ENCODE measurements at places on chromosomes 2 and 18.

- DNase-seq: no peak
These were observed 1.8 kb upstream of the ABCA12 start for GRCh38 chr2:215140166-215140707.

- DNase-seq: no peak
These were observed 539.2 kb downstream of the SLC4A3 start for GRCh38 chr2:220166616-220167015.

GRCh38 chr18:69071680-69072079 is 273.8 kb downstream of the CCDC102B start:
- no peak for DNase-seq

DNA sequence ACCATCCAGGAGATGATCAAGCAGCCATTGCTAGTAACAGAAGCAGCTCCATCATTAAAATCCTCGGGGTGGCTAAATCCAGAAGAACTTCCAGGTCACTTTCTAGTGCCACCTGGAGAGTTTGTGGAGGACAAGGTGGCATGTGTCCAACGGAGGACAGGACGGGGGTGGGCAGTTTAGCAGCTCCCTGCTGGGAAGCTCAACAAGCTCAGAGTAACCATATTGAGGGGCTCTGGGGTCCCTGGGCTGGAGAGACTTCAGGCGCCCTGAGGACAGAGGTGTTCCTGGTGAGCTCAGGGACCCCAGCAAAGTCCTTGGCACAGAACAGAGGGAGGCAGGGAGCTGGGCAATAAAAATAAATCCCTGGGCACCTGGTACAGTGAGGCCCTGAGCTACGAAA is 140.0 kb upstream of the FHL2 start:
- DNase-seq: no peak

- no peak for DNase-seq
These were observed 96.2 kb downstream of the TPO start for GRCh38 chr2:1509271-1510065.

GRCh38 chr2:16429431-16430145 is 236.0 kb downstream of the CYRIA start:
- DNase-seq: no peak

DNA sequence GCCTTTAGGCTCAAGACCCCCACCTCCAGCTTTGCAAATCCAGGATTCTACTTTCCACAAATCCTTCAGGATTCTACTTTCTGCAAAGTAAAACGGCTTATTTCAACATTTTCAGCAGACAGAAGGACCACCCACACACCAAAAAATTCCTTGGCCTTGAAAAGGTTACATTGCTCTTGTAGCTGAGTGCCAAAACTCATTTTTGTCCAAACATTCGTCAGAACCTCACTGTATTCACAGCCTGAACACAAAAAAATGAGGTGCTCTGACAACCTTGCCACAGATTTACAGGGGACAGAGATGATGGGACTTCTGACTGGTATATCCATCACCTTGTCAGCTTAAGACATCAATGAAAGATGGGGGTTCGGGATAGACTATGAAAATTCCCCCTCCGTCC is 63.0 kb upstream of the COX7A2L start:
- no peak for DNase-seq

DNA sequence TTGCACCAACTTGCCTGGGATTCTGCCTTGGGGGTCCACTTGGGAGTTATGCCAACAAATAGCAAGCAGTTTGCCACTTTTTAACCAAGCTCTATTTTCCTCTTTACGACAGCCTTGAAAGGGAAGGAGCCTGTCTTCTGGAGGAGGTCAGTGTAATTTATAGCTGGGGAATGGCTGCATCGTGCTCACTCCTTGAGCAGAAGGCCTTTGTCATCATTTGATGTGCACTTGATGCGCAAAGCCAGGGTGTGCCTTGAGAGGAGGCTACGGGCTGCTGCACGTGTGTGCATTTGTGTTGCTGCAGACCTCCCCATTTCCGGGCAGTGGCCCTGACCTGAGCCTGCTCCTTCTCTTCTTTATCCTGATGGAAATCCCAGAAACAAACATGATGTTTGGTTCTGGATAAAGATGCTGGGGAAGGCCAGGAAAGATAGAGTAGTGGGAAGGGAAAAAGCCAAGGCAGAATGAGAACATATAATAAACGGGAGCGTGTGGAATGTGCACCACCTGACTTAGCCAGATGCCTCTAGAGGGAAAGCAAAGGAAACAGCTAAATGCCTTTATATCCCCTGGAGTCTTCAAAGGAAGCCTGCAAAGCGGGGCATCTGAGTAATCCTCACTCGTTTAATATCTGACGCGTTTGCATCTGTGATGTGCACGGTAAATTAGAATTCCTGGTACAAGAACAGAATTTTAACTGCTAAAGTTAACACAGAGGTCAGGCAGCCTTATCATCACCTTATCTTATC is 68.3 kb upstream of the ZNF521 start:
- DNase-seq: no peak

DNA sequence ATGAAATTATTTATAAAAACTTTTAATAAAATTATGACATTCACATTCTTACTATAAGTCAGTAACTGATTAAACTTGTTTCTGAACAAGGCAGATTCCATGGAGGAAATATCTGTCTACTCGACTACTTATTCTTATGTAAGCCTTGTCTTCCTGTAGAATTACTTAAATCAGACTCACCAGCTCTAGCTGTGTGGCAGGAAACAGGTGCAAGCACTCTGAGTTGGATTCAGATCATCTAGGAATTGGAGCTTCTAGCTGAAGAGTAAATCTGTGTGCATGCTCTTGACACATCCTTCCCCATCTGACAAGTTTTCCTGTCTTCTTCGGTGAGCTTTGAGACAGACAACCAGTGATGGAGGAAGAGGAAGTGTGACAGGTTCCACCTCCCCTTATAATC is 284.7 kb downstream of the TRIB2 start:
- DNase-seq: no peak

DNA sequence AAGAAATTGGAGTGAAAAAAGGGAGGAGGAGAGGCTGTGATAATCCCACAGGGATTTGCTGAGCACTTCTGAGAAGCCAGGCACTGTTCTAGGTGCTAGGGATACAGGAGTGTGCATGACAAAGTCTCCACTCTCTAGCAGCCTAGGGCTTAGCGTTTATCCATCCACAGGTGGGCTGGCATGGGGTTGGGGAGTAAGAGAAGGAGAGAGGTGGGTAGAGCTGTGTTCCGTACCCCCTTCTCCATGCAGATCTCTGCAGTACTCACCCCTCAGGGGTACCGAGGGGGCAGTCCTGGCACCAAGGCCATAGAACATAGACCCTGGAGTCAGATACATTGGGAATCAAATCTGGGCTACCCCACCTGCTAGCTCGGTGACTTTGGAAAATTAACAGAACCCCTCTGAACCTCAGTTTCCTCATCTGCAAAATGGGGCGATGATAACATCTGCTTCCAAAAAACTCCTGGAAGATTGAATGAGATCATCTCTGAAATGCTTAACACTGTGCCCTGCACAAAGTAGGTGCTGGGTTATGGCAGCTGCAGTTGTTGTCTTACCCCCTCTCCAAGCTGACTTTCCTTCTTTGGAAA is 18.6 kb downstream of the FOSL2 start:
- DNase-seq: no peak

DNA sequence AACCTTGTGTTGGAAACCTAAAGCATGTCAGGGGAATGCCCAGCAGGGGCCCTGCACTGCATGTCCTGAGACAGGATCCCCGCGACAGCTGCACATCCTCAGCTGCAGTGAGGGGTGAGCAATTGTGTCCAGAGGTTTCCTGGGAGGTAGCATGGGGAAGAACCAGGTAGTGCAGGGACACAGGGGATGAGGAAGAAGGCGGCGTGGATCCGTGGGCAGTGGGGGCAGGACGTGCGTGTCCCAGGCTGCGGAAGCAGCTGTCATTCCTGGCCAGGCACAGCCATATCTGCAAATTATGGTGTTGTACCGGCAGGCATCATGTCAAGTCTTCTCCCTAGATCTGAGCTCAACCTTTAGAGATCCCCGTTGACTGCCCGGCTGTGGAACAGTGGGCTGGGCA is 238.2 kb upstream of the MYT1L start:
- no peak for DNase-seq

DNA sequence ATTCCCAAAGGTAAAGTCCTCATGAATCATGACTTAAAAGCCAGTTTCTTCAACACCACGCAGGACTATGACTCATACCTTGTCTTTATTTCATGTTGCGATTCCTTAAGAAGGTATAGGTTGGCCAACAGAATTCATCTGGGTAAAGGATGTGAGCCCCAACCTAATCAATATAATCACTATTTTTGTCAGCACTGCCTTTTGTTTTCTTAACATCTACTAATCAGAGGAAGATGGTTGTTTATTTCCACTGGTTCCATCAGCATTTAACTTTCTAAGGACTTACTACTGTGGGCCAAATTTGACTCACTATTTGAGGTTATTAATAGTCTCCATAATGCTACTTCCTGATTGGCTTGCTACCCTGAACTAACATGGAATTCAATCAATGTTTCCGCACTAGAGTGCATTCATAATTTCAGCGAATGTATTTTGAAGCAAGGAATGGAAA is 78.6 kb downstream of the SCG2 start:
- no peak for DNase-seq
